ENCODE measurements at places on chromosomes 5 and 9.

DNA sequence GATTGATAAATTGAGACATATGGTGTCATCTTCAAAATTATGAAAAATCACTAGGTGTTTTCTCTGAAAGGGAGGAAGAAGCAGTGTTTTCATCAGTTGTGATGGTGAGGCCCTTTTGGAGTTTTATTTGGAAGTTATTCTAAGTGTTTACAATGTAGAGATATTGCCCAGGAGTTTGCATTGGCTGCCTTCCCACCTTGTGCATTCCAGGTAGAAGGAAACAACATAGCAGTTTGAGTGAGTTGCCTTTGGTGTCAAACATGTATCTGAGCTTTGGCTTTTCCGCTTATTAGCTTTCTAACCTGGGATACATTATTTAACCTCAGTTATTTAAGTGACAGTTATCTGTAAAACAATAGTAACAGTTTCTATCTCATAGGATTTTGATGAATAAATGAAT lies 122.5 kb downstream of the SCAMP1 start:
- DNase-seq: no peak

GRCh38 chr5:154356958-154357357 lies 88.8 kb upstream of the SAP30L start:
- no peak for DNase-seq

GRCh38 chr5:145768863-145769262 lies 66.3 kb downstream of the PRELID2 start:
- no peak for DNase-seq

DNA sequence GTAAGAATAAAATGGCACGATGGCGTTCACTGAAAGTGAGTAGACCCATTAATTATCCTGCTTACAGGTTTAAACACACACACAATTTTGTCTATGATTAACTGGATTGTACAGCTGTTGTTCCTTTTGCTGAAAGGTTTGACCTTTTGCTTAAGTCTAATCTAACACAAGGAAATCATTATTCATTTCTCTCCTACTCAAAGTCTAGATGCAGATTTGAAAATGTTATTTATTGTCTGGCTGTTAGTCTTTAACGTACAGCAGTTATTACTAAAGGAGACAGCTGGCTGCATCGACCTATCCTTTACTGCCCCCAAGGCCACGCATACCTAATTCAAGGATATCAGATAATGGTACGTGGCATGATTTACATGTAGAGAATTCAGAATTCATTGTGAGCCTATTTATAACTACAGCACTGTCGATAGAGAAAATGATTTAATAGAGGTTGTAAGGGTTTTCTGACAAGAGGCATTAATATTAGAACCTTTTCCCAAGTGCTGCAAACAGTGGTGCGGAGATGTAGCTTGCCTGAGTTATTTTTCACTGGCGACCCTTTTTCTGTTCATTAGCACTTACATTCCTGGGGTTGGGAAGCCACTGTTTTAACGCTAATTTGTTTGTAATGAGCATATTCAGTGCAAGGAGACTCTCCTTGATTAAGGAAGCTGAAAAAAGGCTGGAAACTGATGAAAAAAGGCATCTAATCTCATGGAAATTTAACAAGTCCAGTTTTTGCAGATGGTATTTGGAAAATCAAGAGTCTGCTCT lies 368.4 kb upstream of the GRAMD2B start:
- DNase-seq: no peak

GRCh38 chr9:96022445-96023051 lies 147.1 kb downstream of the ERCC6L2 start:
- no peak for DNase-seq

DNA sequence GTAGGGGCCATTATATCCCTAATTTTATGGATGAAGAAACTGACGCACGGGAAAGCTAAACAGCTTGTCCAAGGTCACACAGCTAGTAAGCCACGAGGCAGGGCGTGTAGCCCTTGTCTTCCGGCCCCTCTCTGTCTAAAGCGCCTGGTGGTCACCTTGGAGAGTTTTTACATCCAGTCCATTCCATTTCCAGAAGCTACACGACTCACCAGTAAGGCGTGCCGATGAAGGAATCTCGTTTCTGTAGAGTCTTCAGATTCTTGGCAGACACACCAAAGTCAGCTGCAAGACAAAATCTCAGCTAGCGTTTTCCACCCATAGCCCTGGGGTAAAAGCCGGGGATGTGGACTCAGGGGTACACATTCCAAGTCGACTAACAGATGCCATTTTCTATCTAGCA lies 80.5 kb downstream of the STK10 start:
- peak; percentile 76 for DNase-seq

- peak; percentile 54 for DNase-seq
Observed at GRCh38 chr9:116646661-116647514, 40.2 kb upstream of the TRIM32 start.

GRCh38 chr5:174145821-174146220 lies 100.3 kb downstream of the NSG2 start:
- DNase-seq: no peak

GRCh38 chr9:127664324-127664677 lies 42.5 kb upstream of the CFAP157 start:
- no peak for DNase-seq

GRCh38 chr5:134568337-134568700 lies 42.8 kb downstream of the JADE2 start:
- DNase-seq: no peak

- no peak for DNase-seq
Observed at GRCh38 chr9:14293801-14294200, 20.1 kb downstream of the NFIB start.

DNA sequence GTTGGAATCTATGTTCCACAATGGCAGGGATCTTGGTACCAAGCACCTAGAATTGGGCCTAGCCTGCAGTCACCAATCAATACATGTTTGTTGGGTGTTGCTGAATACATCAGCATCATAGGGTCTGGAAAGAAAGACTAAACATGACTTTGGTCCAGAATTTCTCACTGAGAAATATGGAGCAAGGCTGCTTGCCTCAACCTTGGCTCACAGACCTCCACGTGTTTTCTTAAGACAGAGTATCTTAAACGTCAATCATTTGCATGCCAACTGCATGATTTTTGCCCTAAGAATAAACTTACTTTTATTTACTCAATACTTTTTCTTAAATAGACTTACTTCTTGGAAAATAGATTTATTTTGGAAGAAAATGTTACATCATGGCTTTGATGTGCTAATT lies 22.7 kb upstream of the TRAF1 start:
- DNase-seq: no peak

GRCh38 chr9:121921444-121921843 lies 171.7 kb downstream of the TTLL11 start:
- DNase-seq: no peak

- no peak for DNase-seq
Observed at GRCh38 chr5:161233553-161233952, 313.0 kb downstream of the GABRB2 start.

DNA sequence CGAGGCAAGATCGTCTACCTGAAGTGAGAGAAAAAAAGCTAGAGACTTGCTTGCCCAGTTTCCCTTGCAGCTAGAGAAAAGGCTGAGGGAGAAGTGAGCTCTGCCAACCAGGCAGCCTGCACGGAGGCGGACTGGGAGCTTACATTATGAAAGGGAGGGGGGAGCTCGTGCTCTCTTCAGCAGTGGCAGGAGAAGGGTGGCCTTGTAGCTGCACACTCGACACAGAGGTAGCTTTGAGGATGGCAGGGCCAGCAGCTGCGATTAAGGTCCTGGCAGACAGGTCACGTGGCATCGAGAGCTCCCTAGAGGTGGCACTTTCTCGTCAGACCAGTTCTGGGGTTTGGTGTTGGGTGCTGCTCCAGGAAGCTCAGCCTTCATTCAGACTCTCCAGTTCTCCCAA lies 26.7 kb downstream of the APBA1 start:
- no peak for DNase-seq

GRCh38 chr5:137639645-137640044 lies 96.2 kb downstream of the KLHL3 start:
- DNase-seq: no peak

- peak; percentile 79 for DNase-seq
Observed at GRCh38 chr9:108041551-108041950, 552.0 kb upstream of the KLF4 start.

DNA sequence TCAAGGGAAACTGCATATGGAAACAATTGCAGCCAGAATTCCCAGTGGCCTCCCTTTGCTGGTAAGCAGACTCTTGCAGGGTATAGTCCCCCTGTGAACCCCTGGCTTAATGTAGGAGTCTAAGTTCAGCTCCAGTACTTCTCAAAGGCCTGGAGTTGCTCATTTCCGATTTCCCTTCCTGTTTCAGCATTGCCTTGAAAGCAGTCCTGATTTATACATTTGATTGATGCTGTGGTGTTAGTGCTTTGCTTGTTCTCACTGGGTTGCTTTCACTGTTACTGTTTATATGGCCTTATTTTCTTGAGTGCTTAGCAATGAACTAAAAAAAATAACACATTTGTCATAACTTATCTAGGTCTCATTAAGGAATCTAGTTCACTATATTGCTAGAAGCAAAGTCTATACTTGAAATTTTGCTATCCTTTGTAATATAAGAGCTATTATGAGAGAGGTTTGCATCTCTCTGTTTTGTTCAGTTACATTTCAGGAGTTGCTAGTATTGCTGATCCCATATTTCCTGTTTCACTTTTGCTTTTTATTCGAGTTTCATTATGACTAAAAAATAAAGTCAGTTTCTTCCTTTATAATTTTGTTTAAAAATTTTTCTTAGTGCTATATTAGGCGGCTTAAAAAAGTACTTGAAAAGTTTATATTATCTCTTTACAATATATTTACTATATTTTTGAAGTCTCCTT lies 122.4 kb upstream of the NMUR2 start:
- no peak for DNase-seq

DNA sequence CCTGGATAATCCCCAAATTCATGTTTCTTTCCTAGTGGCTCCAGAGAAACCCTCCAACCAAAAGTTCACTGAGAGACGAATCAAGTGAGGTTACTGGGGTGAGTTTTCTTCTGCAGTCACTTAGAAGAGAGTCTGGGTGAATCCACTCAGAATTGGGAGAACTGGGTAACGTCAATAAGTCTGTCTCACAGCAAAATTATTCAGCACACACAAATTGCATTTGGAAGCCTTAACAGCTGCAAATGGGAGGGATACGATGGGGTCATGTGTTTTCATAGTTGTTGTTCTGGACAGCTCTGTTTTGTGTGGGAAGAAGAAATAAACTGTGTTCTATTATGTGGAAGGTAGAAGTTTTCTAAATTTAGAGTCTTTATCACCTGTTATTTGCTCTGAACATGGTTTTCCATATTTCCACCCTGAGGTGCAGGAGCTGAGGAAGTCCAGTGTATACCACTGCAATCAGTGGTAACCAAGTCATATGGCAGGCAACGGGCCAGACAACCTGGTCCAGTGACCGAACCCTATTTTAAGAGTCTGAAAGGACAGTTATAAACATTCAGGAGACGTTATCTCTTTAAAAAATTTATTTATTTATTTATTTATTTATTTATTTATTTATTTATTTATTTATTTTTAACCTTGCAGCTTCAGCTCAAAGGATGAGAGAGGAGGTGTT lies 21.9 kb downstream of the MARCHF3 start:
- no peak for DNase-seq

DNA sequence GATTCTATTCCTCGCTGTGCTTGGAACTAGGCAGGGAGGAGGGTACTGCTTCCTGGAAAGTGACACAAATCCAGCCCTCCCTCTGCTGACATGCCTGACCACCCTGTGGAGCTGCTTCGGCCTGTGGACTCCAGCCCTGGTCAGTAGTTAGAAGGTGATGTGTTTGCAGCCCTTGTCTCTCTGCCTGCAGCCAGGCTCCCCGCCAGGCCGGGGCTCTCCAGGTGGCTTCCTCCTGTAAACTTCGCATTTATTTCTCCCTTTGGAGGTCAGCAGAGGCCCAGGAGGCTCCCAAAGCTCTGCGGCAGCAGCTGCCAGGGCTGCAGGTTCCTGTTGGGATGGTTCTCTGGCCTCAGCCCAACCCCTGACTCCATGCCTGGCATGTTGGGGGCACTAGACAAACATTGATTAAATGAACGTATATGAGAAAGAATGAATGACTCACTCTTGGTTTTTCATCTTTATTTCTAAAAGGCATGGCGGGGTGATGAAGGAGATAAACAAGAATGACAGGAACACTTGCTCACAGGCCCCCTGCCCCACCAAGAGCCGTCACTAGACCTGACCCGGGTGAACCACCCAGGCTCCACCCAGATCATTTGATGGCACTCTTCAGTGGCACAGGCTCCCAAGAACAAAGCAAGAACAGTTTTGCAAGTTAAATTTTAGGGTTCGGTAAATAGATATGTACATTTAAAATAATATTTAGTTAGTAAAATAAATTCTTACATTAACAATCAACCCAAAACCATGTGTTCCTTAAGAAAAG lies 8.4 kb upstream of the IRX2 start:
- no peak for DNase-seq

GRCh38 chr9:129640871-129641749 lies 841 bp downstream of the ASB6 start:
- no peak for DNase-seq

- peak; percentile 22 for DNase-seq
Observed at GRCh38 chr9:133403766-133404453, 13.9 kb downstream of the REXO4 start.

All from AG08395 (cell line).